Stimulated activated CD4-positive, alpha-beta T cell treated with anti-CD3 and anti-CD28 coated beads, TNF-alpha, amount 100 ng/mL, for 24 hours (primary cell): ENCODE measurements at places on chromosomes 3 and 15.

- DNase-seq: no peak
Observed at GRCh38 chr3:183318877-183319276, 65.8 kb downstream of the B3GNT5 start.

DNA sequence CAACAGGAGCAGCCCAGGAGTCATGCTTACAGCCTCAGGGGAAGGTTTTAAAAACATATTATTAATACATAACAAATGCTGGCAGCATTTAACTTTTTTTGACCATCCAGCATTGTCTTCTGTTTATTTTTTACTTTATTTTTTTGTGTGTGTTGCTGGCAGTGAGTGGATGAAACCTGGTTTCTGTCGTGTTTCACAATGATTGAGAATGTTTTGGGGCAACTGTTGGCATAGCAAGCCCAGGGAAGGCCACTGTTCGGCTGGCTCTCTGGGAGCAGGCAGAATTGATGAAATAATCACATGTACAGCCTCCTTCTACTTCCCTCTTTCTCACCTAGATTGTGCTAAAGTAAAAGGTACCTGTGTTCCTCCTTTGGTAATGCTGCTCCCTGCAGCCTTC is 190.2 kb downstream of the NR1D2 start:
- no peak for DNase-seq

DNA sequence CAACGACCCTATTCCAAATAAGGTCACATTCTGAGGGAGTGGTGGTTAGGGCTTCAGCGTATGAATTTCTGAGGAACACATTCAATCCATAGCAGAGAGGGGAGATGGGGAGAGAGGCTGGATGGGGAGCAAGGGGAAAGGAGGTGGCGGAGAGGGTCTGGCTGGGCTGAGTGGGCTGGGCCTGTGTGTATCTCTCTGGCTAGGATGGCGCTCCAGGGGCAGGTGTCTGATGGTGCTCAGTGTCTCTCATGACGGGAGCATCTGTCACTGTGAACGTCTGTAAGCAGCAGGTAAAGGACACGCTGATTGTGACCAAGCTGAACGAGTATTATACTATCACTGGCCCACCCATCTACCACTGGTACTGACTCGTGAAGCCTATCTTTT is 159.6 kb downstream of the XXYLT1 start:
- no peak for DNase-seq

DNA sequence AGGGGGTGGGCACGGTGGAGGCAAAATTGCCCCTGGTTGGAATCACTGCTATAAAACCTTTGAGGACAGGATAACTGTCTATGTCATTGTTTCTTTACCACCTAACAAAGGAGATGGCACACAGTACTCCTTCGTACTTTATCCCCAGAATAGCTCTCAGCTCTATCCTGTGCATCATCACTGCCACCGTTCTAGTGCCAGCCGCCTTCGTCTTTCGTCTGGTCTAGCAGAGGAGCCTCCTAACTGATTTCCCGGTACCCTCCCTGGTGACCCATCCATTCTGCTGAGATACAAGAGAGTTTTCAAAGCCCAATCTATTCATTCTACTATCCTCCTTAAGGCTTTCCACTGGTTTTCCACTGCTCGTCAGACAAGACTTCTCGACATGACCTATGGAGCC is 67.9 kb upstream of the PRICKLE2 start:
- DNase-seq: no peak

DNA sequence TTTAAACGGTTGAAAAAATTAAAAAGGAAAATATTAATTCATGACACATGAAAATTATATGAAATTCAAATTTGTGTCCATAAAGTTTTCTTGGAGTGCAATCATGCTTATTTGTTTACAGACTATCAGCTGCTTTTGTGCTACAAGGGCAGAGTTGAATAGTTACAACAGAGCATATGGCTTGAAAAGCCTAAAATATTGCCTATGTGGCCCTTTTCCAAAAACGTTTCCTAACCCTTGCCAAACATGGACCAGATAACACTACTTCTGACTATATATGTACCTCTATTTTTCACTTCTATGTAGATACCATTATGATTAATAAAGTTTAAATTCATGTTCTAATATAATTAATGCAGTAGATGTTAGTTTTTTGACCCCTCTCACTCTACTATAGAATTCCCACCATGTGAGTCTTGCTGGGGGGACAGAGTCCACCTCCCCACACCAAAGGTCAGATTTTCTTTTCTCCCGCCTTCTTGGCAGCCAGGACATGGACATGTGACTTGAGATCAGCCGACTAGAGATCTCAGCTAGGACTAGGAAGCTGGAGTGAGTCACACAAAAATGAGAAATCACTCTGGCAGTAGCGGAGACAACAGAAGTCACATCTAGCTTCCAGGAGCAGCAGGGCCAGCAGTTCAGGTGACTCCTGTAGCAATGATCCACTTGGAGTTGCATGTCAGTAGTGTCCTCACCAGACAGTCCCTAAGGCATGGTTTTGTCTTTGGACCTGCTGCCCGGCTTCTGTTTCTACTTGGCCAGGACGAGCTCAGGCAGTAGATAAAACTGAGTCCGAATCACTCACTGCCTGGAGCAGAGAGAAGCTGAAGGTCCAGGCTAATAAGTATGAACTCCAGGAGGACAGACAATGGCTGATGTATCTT is 22.4 kb downstream of the CIAO2A start:
- no peak for DNase-seq

- DNase-seq: no peak
Observed at GRCh38 chr3:112038863-112039262, 4.3 kb downstream of the TMPRSS7 start.

- DNase-seq: no peak
Observed at GRCh38 chr3:157443905-157444796, 7.5 kb downstream of the PTX3 start.

DNA sequence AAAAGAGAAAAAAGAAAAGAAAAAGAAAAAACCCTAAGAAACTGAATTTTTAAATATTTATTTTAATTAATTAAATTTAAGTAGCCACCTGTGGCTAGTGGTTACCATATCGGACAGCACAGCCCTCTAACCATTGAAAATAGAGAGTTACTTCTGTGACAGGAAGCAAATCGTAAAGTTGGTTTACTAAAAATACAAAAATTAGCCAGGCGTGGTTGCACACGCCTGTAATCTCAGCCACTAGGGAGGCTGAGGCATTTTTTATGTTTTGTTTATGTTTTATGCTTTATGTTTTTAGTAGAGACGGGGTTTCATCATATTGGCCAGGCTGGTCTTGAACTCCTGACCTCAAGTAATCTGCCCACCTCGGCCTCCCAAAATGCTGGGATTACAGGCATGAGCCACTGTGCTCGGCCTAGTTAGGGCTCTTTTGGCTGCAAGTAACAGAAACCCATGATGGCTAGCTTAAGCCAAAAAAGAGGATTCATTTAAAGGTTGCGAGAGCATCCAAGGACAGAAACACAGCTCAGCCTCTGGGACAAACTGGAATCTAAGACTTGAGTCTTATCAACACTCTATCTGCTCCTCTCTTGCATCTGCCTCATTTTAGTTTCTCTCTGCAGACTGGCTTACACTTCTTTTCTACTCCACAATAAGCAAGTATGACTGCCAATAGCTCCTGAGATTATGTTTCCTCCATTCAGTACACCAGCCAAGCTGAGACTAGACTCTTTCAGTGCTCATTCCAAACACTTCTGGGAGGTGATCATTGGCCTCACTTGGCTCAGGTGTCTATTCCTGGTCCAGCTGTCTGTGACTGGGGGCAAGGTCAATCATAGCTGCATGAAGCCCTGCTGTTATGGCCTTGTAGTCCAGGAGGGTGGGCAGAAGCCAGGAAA is 6.8 kb upstream of the SKIL start:
- DNase-seq: no peak

DNA sequence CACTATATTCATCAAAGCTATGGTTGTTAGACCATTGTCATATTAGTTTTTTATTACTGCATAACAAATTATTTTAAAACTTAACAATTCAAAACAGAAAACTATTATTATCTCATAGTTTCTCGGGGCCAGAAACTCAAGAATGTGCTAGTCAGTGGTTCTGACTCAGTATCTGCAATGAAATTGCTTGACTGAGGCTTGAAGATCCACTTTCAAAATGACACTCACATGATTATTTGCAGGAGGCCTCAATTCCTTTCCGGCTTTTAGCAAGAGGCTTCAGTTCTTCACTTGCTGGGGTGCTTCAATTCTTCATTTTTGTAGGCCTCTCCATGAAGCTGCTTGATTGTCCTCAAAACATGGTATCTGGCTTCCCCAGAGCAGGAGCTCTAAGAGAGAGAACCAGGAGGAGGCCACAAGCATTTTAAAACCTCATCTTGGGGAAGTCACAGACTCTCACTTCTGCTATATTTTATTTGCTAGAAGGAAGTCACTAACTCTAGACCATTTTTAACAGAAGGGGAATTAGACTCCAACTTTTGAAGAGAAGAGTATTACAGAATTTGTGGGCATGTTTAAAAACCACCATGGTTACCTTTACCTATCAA is 383.7 kb downstream of the MFSD1 start:
- no peak for DNase-seq

- DNase-seq: no peak
Observed at GRCh38 chr15:92346063-92346462, 47.6 kb upstream of the ST8SIA2 start.
